ENCODE measurements at places on chromosomes 6 and 20.

DNA sequence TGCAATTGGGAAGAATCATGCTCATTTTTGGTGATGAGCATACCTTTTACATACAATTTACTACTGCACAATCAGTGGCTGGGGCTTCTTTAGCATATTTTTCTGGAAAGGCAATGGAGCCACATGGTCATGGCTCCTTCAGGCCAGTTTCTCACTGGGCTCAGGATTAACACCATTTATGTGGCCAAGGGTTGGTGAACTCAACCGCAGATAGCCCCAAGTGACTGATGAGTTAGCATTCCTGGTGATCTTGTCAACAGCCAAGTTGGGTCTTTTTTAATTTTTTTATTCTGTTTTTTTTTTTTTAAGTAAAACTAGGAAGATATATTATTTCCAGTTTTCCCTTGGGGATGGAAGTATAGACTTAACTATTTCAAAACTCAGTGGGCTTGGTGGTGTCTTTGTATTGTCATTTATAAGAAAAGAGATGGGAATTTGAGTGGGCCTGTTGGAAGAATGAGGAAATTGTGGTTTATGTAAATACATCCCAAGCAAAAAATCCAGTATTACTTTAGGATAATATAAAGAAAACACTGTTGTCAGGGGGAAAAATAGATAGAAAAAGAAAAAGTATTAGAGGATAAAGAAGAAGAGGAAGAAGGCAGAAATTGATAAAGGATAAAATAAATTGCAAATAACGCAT, 397.4 kb downstream of the MAFB start:
- no peak for DNase-seq

DNA sequence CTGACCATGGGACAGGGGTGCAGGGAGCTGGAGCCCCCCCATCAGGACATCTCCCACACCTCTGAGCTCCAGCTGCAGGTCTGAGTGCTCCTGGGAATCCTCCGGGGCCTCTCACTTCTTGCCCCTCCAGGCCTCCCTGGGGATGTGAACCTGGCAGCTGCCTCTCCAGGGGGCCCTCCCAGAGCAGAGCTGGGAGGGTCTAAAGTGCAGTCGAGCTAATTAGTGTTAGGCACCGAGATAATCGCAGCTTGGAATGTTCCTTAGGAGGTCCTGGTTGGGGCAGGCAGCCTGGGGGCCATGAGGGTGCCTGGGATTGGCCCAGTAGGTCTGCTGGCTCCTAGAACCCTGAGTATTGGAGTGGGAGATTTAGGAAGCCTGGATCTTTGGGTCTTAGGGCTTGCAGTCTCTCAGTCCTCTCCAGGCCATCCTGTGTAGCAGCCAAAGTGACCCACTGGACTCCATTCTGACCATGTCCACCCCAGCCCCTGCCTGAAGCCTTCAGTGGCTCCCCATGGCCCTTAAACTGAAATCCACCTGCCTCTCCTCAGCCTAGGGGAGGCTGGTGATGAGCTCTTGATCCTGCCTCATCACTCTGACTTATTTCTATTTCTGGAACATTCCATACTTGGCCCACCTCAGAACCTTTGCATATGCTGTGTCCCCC, 26.0 kb downstream of the CEBPB start:
- no peak for DNase-seq

GRCh38 chr6:101395345-101395744, 1.8 kb downstream of the GRIK2 start:
- DNase-seq: no peak

DNA sequence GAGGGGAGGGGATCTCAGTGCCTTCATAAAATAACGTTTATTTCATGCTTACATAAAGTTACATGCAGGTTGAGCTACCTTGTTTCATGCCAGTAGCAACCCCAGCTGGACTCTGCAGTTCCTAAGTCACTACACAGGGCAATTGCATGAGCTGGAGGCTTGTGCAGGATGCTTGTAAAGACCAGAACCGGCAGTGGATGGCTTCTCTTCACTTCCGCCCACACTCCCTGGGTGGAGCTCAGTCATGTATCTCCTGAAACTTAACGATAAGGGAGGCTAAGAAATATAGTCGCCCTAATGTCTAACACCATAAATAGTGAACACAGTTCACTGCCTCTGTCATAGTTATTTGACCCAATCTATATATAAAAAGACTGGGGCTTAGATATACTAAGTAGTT, 99.4 kb upstream of the RAB32 start:
- DNase-seq: no peak

DNA sequence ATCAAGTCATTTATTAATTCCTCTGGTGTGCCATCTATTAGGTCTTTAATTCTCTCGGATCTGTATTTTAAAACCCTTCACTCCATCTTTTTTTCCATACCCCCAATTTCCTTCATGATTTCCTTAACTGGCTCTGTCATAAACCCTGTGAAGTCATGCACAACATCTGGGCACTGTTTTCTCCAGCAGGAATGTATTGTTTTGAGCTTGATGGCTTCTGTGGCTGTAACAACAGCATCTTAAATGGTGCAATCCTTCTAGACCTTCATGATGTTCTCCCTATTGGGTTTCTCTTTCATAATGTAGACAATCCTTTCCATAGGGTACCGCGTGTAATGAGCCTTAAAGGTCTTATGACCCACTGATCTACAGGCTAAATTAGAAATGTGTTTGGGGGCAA, 29.0 kb downstream of the CDK19 start:
- DNase-seq: no peak

- DNase-seq: no peak
These were observed 147.8 kb downstream of the BACH2 start for GRCh38 chr6:90148867-90149266.

DNA sequence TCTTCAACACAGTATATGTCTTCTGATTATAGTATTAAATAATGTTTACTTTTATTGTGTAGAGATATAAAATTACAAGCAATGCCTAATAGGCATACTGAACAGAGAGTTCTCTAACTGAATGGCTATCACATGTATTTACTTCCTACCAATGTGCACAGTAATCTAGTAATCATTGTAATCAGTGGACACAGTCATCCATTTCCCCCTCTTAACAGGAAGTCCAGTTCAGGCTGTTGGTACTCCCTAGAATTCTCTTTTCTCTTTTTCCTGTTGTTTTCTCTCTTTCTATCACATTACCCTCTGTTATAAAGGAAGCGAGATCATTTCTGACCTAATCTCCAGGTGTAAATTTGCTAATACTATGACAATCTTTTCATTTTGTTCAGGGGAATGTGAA, 172.5 kb downstream of the HTR1B start:
- DNase-seq: no peak

DNA sequence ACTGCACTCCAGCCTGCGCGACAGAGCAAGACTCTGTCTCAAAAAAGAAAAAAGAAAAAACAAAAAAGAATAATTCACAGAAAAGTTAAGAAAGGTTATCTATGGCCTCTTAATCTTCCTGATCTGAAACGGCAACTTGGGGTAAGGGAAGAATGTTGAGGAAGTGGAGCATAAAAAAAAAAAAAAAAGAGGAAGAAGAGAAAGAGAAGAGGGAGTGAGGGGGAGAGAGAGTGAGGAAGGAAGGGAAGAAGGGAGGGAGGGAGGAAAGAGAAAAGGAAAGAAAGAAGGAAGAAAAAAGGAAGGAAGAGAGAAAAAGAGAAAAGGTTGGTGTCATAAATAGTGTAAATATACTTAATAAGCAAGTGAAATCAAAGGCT, 68.9 kb upstream of the NCOA3 start:
- no peak for DNase-seq

DNA sequence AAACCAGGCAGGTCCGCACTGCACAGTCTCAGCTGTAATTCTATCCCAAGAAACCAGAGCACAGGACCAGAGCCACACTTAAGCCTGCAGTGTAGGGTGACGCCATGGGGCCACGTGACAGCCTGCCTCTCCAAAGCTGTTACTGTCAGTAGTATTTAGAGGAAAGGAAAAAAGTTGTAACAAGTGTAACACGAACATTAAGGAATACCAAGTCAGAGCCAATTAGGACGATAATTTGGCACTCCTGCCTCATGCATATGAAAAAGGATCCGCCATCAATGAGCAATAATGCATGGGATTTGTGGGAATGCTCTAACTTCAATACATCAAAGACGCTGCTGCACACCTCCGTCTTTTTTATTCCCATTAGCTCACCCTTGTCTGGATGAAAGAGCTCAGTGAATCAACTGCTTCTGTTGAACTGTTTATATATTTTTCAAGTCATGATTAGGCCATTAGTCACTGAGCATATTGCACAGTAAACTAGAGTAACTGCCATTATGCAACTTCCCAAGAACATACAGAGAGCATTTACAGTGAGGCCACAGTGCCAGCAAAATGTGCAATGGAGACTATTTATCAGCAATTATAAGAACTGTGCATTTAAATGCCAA, 79.9 kb downstream of the ATXN1 start:
- no peak for DNase-seq

GRCh38 chr20:32416206-32416605, 58.1 kb downstream of the ASXL1 start:
- DNase-seq: no peak

- DNase-seq: no peak
These were observed 96.9 kb downstream of the SCML4 start for GRCh38 chr6:107727096-107727757.

GRCh38 chr20:61127311-61128039, 124.6 kb upstream of the CDH4 start:
- no peak for DNase-seq

DNA sequence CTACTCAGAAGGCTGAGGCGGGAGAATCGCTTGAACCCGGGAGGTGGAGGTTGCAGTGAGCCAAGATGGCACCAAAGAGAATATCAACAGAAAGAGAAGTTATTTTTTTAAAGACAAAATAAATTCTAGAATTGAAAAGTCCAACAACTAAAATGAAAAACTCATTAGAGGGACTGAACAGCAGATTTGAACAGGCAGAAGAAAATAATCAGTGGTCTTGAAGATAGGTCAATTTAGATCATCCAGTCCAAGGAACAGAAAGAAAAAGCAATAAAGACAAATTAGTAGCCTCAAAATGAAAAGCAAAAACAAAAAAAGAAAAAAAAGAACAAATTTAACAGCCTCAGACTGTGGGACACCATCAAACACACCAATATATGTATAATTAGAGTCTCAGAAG, 6.0 kb downstream of the UQCC1 start:
- no peak for DNase-seq

DNA sequence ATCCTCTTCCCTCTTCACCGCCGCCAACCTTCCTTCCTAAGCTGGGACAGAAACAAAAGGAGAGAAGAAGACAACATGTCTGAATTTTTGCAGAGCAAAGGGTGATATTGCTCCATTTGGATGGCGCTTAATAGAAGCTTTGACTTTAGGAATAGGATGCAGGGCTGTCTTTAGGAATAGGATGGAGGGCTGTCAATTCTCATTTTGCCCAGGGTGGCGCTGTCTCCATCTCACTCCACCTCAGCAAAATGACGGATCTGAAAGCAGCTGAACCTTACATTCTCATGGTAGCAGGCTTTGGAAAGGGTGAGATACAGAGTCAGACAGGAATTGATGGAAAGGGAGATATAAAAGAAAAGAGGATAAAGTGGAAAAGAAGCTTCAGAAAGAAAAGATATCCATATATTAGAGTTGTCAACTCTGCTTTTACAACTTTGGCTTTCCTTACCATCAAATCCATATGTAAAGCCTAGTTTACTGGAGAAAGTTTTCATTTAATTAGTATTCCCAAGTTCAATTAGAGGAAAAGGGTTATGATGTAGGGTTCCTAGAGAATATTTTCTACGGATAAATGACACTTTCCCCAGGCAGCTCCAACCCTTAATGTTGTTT, 2.4 kb downstream of the MTCL3 start:
- DNase-seq: peak; percentile 8

- DNase-seq: no peak
These were observed 102.8 kb upstream of the PRSS16 start for GRCh38 chr6:27144740-27145079.

DNA sequence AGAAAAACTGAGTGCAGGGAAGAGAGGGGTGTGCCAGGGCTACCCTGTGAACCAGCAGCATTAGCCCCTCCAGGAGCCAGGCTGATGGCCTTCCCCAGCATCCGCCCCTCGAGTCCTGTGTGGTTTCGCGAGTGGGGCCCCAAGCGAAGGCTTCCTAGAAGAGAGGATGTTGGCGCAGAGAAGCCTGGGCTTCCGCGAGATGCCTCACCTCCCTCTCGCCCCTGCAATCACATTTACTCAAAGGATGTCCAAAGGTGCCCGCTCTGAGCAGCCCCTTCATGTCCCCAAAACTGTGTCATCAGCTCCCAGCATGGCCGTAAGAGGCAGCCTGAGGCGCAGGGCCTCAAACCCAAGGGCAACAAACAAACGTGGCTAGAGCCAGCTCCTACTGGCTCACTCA, 111.7 kb downstream of the PREX1 start:
- DNase-seq: peak; percentile 44

GRCh38 chr6:145887969-145888368, 73.4 kb upstream of the FBXO30 start:
- peak; percentile 35 for DNase-seq

GRCh38 chr20:11054266-11054993, 380.6 kb upstream of the JAG1 start:
- DNase-seq: no peak

GRCh38 chr6:44409207-44409794, 21.8 kb downstream of the CDC5L start:
- no peak for DNase-seq

GRCh38 chr20:43459022-43459942, 1.6 kb downstream of the SRSF6 start:
- DNase-seq: no peak

DNA sequence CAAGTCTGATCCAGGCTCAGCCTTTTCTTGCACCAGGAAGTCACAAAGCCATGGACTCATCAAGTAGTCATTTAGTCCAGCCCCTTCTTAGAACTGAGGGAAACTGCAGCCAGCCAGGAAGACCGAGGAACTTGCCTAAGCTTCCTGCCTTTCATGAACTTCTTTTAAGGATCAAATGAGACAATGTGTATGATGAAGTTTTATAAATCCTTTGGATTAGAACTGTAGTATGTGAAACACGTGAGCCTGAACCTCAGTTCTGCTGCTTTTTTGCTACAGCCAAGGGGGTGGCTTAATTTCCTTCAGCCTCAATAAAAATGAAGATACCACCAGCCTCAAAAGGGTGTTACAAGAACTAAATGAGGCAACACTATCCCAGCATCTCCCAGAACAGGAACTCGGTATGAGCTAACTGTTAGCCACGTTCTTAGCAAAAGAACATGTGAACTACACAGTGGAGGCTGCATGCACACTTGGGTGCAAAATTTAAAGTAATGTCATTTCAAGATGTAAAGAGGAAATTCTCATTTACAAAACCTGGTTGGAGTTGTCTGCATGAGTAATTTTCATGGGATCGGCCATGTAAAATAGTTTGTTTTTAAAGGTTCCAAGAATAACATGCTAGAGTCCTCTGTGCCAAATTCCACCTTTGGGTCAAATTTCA, 76.0 kb upstream of the TBC1D7 start:
- no peak for DNase-seq

- DNase-seq: no peak
These were observed 309.5 kb downstream of the TSHZ2 start for GRCh38 chr20:53281557-53282117.

DNA sequence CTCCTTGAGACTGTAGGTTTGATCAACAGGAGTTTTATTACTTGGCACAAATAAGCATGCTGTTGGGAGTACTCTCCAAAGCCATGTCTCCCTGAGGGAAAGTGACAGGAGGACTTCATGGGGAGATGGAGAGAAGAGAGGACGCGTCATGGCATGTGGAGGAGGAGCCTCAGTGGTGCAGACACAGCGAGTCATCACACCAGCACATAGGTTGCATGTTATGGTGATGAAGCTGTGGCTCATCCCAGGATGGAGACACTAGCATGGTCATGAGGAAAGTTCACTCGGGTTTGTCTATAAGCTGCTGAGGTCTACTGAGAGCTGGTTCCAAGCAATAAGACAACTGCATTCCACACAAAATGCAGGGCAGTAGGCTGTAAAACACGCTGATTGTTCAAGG, 13.2 kb upstream of the SSTR4 start:
- no peak for DNase-seq
